ENCODE measurements at places on chromosomes 7 and 10.

GRCh38 chr10:130481936-130482335 lies 345.7 kb downstream of the GLRX3 start:
- no peak for DNase-seq

DNA sequence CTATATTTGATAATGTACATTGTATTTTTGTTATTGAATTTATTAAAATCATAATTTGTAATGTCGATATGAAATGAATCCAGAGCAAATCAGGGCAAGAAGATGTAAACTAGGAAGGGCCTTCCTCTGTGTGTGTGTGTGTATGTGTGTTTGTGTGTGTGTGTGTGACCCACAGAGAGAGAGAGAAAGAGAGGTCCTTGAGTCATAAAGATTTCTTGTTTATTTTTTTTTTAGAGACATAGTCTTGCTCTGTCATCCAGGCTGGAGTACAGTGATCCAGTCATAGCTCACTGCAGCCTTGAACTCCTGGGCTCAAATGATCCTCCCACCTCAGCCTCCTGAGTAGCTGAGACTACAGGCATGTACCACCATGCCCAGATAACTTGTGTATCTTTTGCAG lies 50.7 kb downstream of the INPP5F start:
- DNase-seq, result no peak

DNA sequence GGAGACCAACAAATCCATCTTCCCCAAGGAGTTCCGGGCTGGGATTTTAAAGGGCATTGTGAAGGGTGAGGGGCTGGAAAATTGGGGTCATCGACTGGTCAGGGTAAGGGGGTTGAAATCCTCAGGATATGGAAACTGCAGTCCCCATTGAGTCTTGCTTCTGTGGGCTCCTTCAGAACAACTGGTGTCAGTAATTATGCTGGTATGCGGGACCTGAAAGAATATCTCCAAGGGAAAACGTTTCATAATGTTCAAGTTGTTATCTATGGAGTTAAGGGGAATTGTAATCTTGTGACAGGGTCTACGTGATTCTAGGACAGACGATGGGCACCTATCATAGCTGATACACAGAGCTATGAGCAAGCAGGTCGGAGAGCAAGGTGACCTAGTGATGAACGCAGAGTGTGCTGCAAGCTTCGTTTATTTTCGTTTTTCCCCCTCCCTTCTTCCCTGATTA lies 494 bp upstream of the RHBDD2 start:
- DNase-seq, result no peak

- no peak for DNase-seq
Observed at GRCh38 chr7:126776498-126776897, 476.2 kb downstream of the GRM8 start.

- no peak for DNase-seq
Observed at GRCh38 chr7:116686812-116687419, 14.9 kb downstream of the MET start.

GRCh38 chr7:130387306-130387627 lies 7.0 kb downstream of the CPA1 start:
- DNase-seq, result no peak

DNA sequence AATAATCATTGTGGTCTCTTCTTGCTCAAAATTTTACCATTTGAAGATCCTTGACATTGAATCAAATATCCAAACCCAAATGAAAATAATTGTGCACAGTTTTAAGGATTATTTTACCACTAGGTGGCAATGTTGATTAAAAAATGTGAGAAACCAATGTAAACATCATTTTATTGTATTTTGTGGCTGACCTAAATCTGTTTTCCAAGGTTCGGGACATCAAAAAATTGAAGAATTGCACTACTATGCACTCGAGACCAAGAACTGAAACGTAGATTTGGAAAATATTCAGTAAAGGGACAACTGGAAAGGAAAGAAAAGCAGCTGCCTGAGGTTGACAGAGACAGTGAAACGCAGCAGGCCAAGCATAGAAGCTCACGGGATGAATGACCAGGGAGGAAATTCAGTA lies 259.3 kb downstream of the SNX13 start:
- DNase-seq, result no peak

- no peak for DNase-seq
Observed at GRCh38 chr10:133224756-133225372, 5.2 kb upstream of the UTF1 start.

DNA sequence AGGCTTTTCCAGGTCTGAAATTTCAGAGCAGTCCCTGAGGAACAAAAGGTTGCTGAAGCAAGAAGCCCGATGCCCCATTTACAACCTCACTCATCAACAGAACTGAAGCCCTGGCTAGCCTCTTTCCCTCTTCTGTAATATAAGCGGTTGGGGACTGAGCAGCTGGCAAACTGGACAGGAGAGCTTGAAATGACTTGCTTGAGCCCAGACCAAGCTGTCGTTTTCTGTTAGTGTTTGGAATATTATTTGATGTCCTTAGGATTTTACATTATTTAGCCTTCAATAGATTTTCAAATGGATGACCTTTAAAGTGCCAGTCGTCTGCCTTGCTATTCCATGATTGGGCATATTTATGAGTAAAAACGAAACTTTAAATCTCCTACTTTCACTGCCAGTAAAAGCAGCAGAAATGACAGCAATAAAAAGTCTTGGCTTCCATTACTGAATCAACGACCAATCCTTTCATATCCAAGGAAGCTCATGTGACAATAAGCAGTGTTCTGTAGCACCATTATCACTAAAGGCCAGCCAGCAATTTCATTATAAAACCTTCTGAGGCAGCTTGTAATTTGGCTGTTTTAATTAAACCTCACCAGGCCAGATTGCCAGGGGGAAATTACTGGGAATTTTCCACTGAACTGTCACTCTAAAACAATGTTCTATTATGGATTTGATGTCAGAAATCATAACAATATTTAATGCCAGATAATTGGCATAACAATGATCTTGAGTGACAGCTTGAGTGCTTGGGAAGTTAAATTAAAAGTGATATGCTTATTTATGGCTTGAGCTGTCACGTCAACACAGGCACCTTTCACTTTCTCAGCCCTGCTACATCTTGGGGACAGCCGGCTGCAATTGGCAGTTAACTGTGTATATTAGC lies 85.9 kb downstream of the LSMEM1 start:
- no peak for DNase-seq

GRCh38 chr10:113882240-113882639 lies 27.8 kb downstream of the NHLRC2 start:
- no peak for DNase-seq

DNA sequence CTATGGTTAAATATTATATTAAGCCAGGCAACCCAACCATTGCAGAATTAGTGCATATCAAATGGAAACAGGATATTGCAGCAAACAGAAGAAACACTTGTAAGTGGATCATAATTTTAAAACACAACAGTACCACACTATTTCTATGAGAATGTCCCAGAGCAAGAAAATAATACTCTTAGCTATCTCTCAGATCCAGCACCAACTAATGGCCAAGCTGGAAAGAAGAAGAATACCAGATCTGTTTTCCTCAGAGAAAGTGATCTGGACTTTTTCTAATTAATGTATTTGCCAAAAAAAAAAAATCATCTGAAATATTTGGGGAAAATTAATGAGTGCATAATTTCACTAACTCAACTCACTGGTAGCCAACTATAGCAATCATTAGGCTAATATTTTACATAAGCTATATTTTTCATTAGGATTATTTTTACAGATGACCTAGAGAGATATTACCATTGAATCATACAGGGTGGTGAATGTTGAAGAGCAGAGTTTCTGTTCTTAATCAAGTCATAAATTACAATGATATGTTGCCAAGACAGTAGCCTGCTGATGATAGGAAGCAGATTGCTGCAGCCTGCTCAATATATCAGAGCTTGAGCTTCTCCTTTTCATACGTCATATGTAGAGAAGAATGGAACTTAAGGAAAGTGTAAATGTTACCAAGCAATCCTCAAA lies 995.4 kb upstream of the LRRN3 start:
- DNase-seq, result no peak

DNA sequence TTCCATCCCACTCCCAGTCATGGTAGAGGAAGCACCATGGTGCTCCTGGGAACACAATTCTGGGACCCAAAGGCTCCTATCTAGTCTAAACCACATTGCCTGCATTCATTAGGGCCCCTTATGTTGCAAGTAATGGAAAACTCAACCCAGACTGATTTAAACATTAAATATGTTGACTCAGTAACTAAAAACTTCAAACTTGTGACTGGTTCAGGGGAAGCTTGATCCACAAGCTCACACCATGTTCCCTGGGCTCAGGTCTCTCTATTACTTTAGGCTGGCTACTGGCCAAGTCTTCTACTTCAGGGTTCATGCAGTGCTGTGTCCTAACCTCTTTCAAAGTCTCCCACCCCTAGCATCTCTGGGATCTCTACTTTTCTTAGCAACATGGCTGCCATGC lies 13.1 kb downstream of the WNT16 start:
- DNase-seq, result no peak

GRCh38 chr10:59068581-59069191 lies 107.8 kb upstream of the PHYHIPL start:
- DNase-seq, result no peak

GRCh38 chr10:77114181-77114821 lies 523.3 kb downstream of the KCNMA1 start:
- DNase-seq, result no peak

DNA sequence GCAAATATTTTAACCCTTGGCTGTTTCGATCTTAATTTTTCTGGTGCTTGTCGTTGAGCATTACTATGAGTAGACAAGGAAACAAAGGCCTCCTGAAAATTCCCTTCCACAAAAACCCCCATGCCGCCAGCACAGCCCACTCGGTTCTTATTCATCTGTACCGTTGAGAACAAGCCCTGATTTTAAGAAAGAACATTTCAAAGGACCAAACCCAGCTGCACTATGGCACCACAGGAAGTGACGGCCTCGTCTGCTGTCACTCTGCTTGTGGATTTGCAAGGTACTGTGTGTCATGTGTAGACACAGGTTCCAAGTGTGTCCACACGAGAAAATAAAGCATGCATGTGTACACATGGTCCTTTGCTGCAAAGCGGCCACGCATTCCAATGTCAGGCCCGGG lies 285.2 kb downstream of the DNAJB6 start:
- DNase-seq, result no peak

- DNase-seq, result no peak
Observed at GRCh38 chr7:3697472-3697871, 396.4 kb downstream of the SDK1 start.

DNA sequence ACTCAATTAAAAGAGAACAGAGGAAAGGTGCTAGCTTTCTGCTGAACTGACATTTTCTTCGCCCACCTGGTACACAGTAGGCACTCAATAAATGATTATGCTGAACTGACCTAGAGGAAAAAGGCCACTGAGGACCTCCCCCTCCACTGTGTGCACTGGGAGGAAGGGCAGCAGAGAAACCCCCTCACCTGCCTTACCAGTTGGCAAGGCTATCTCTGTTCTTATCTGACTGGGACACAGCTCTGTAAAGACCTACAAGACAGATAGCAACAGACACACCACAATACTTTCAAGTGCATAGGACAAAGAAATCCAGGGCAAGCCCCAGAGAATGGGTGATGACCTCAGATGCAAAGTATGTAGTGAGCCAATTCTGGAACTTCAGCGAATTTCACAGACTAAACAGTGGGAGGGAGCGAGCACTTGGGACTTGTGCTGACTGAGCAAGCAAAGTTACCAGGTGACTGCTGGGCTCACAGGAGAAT lies 30.4 kb downstream of the PDLIM1 start:
- no peak for DNase-seq

DNA sequence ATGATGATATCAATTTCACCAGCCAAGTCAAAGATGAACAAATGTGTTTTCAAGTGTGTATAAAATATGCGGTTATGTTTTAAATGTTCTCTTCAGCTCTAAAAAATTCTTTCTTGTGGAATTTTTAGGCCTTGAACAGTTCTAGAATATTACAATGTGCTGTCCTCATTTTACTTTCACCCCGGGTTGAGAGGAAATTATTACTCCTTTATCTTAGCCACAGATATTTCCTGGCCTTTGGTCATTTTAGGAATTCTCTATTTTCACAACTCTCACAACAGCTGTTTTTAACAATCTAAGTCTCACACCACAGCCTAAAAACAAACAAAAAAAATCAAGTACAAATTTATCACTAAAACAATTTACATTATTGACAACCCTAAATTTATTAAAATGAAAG lies 112.2 kb upstream of the HGF start:
- no peak for DNase-seq

DNA sequence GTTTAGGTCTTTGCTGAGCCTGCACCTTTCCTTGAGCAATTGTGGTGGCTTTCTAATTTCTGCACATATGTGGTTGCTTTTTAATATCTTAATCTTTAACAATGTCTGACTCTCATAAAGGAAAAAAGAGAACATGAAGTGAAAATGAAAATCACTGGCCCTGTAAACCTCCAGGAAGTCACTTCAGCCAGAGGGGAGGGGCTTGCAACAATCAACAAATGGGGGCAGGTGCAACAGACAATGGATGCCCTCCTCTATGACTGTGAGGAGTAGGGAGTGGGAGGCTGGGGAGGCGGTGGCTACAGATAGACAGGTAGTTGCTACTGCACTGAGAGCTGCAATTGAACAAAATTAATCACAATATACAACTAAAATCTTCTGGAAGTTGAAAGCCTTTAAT lies 1377.4 kb downstream of the XPNPEP1 start:
- no peak for DNase-seq

DNA sequence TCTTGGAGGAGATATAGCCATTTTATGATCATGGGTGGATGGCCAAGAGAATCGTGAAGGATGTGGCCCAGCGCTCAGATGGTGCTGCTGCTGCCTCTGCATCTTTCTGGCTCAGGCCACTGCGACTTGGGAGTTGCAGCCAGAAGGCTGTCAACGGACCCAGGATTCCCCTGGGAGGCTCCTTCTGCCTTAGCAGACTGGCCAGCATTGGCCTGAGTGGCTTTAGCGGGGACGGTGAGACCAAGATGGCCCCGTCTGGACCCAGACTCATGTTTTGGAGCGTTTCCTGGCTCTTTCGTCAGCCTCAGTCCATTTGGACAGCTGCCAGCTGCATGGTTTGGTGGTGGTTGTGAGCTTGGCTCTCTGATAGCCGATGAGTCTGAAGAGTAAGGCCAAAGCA lies 97.2 kb downstream of the GALNT17 start:
- no peak for DNase-seq

Measured in ecto neural progenitor cell (in vitro differentiated cells).